Activated CD4-positive, alpha-beta T cell treated with anti-CD3 and anti-CD28 coated beads for 1 hour (primary cell): ENCODE measurements at places on chromosomes 2 and 18.

- no peak for DNase-seq
These were observed 201.5 kb upstream of the SLC35G4 start for GRCh38 chr18:11407940-11408339.

DNA sequence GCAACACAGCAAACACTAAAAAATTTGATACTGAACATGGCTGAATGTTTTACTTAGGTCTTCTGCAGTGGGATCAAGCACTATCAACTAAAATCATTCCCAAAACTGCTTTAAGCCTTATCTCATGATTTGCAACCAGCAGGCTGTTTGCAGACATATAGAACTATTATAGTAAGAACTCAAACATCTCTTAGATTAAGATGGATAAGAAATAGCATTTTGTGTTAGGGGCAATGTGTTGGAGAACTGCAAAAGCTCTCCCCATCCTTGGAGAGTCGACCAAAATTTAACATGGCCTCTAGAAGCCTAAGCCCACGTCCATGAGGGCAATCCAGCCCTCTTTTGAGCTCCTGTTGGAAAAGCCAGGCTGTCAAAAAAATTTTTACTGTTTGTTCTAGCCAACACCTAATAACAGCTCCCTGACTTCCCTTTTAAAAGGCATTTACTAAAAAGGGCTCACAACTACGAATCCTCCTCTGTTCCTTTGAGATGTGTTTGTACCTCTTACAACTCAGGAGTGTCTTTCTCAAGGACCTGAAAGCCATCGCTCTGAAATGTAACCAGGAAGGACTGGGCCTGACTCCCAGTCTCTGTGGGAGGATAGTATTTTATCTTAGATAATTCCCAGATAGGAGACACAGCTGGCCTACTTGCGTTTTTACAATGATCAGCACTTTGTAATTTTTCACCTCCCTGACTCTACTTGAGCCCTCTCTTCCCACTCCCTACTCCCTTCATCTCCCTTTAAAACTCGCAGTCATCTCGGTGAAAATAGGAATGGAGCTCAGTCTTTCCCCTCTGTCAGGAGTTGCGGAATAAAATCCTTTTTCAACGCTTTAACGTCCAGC lies 1.4 kb downstream of the KRCC1 start:
- DNase-seq, result no peak

DNA sequence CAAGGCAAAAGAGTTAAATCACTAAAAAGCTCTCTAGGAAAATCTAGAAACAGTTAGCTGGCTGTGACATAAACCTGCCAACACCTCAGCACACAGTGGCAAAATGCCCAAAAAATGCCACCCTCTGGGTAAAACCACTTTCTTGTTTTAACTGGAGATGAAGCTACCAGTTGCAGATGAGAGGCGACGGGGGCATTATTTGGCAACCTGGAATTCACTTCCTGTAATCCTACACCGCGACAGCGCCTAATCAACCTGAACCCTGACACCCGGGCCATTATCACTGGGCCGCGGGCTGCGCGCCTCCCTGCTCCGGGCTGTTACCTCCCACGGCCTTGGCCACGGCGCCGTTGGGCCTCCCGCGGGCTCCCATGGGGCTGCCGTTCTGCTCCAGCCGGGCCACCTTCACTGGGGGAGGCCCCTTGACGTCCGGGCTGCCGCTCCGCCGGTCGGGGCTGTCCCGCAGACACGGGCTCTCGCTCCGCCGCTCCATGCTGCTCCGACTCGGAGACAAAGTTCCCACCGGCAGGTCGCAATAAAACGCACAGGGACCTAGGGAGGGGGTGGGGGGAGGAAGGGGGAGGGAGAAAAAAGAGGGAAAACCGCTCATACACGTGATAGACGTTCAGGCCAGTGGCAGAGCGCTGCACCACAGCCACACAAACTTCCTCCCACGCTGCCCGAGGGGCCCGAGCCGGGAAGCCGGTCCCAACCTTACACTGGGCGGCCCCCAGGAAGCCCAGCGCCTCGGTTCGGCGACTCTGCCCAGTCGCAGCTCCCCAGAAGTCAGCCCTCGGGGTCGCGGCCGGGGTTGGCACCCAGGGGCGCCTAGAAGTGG lies 2.0 kb downstream of the SATB2 start:
- no peak for DNase-seq

DNA sequence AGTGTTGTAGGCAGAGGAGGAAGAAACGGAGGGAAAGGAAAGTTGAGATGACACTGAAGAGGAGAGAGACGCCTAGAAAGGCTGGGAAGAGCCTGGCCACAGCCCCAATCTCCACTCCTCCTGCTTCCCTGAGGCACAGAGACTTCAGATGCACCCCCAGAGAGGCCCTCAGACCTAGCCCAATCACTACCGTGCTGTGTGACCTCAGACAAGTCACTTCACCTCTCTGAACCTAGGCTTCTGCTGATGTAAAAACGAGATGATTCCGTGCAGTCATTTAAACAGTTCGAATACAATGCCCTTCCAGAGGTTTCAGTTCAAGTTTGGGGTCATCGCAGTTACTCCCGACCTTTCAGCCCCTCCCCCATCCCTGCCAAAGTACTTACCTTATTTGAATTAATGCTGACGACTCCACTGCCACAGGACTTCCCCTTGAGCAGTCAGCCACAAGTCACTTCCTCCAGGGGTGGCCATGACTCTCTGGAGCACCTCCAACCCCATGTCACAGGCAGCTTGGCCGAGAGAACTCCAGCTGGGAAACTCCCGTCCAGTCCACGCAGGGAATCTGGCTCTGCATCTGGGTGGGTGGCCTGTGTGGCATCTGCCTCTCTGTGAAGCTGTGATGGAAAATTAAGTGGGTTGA lies 105.2 kb upstream of the ID2 start:
- no peak for DNase-seq

- no peak for DNase-seq
These were observed 1115.3 kb downstream of the LRP1B start for GRCh38 chr2:141015341-141016047.

- no peak for DNase-seq
These were observed 229.9 kb upstream of the HDAC4 start for GRCh38 chr2:239630618-239631286.

DNA sequence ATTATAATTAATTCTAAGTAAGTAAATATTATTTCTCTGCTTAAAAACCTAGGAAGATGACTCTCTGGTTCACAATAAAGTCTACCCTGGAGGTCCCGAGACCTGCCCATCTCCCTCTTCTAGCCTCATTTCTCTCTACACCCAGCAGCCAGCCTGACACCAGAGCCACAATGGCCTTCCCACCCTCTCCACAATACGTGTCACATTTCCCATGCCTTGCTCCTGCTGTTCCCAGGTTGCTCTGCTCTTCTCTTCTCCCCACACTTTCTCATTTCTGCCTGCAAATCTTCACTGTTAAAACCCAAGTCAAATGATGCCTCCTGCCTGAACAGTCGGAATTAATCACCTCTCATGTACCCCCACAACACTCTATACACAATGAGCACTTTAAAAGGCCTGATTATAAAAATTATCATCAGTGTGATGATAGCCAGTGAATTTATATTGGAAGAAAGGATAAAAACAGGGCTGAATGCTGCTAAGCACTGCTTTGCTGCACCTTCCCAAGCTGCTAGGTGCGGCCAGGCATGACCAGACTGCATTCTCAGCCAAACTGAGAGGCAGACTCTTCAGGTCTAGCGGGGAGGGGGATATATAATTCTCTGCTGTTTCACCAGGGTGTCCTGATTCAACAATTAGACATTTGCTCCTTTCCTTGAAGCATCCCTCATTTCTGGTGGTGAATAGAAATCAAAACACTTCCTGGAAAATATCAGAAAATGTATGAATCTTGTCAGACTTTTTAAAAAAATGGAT lies 160.6 kb downstream of the DTNA start:
- no peak for DNase-seq

GRCh38 chr18:48106976-48107781 lies 176.7 kb upstream of the SMAD2 start:
- no peak for DNase-seq

- DNase-seq, result no peak
These were observed 73.0 kb downstream of the MYO1B start for GRCh38 chr2:191318037-191318728.

DNA sequence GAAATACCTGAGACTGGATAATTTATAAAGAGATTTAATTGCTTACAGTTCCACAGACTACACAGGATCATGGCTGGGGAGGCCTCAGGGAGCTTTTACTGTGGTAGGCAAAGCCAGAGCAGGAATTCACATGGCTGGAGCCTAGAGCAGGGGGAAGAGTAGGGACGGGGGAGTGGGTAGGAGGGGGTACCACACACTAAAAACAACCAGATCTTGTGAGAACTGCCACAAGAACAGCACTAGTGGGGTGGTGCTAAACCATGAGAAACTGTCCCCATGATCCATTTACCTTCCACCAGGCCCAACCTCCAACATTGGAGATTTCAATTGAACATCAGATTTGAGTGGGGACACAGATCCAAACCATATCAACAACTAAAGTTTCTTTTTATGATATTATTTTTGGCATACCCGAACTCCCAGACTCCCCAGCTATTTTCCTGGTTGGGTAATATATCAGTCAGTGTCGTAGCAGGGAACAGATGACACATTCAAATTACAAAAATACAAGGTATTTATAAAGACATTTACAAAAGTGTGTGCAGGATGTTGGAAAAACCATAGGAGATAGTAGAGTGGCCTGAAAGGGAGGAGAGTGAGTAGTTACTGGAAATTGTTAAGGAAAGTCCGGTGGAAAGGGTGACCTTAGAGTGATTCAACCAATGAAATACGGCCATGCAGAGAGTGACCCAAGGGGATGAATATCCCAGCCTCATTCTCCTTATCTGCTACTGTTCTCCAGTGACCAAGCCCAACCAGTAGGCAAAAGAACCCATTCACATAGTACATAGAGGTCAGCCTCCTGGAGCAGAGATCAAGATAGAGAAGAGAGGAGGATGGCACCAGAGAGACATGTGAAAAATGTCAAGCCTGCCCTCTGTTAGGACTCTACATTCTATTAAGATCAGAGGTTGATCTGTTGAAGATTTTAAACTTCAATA lies 8.8 kb downstream of the RPL37A start:
- DNase-seq, result no peak

DNA sequence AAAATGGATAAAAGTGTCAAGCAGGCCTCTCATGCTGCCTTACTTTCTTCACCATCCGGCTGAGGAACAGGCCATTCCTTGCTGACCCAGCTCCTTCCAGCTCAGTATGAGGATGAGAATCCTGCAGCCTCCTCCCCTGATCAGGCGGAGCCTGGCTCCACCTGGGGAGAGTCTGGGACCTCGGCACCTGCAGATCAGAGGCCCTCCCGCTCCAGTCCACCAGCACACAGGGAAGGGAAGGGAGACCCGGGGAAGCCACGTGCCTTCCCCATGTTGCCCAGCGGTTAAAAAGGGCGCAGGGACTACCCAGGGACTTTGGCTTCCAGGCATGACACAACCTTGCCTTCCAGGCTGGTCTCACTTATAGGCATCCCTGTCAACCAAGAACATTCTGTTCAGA lies 172.0 kb downstream of the NDUFA10 start:
- DNase-seq, result no peak

- no peak for DNase-seq
These were observed 85.4 kb upstream of the LINC00305 start for GRCh38 chr18:64234321-64234720.

DNA sequence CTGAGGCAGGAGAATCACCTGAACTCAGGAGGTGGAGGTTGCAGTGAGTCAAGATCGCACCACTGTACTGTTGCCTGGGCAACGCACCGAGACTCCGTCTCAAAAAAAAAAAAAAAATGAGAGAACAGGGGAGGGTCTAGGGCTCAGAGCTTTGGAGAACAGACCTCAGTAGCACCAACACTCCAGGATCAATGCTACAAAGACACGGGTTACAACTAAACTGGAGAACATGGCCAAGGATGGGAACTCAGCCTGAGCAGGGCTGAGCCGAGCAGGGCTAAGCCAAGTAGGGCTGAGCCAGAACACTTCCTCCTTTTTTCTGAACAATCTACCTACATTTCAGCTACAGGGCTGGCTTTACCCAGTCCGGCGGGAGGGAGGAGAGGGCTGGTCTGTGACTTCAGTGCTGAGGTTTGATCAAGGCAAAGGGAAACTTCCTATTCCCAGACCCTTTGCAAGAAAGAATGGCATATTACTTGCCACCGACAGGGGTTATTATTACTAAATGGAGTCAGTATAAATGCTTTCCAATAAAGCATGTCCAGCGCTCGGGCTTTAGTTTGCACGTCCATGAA lies 2.9 kb upstream of the CASP8 start:
- DNase-seq, result peak; percentile 24

- DNase-seq, result no peak
These were observed 72.7 kb upstream of the LYPD6B start for GRCh38 chr2:148965623-148966437.

DNA sequence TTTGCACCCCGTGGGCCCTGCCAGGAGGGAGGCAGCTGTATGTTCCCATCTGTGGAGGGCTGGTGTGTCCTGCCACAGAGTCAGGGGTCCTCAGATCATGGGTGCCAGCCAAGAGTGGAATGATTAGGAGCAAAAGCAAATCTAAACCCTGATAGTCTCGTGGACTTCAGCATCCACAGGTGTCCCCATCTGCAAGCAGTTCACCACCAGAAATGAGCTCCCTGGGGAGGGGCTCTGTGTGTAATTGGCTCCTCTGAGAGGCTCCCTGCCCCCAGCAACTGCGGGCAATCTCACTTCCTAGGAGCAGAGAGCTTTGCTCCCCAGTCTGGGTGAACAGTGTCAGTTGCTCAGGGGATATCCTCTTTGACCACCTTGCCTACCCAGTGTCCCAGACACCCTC lies 78.1 kb downstream of the HNRNPLL start:
- no peak for DNase-seq

DNA sequence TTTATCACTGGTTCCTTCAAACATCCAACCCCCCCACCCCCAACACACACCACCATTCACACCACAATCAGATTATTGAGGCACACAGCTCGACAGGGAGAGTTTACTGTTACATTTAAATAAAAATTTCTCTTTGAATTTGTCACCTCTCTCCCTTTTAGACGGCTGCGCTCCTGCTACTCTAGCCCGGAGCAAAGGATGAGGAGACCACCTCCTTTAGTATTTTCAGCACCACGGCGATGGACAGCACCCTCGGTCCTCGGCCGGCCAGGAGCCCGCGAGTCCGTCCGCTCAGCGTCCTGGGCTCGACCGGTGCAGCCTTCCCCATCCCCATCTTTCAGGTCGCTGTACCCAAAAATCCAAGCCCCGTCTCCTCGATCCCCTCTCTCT lies 892 bp downstream of the CELF4 start:
- no peak for DNase-seq

DNA sequence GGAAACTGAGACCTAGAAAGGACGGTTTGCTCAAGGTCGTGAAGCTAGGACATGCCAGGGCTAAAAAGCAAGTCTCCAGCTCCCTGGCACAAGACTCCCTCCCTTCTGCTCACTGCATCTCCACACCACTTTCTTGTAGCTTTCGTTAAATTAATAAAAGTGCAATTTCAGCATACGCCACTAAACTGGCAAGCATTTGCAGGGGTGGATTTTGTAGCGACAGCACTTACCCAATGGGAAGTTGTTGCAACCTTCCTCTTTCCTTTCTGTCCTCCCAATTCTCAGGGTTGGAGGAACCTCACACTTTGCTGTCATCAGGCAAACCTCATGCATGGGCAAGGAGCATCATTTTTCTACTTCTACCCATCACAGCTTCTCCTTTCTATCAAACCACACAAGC lies 7.4 kb upstream of the RHOB start:
- DNase-seq, result no peak
